ENCODE measurements at places on chromosomes 4 and X.
A peak's percentile ranks its signal among the peaks of the same experiment; 100 is the strongest.

GRCh38 chr4:48635310-48635709 is 144.8 kb downstream of the FRYL start:
- DNase-seq, result no peak

- DNase-seq, result no peak
Observed at GRCh38 chrX:153416781-153417450, 5.6 kb downstream of the ZFP92 start.

DNA sequence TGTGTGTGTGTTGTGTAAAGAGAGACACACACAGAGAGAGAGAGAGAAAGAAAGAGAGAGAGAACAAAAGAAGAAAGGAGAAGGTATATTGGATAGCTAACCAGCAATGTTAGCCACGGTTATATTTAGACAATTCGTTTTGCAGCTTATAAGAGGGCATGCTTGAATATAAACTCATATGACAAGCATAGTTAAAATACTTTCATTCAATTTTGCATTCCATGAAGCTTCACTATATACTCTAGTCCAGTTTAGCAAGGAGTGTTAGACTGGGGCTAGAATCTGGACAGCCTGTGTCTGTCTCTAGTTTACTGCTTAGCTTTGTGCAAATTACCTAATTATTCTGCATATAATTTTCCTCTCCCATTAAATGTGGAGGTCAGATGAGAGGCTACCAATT is 525.9 kb upstream of the ZFP42 start:
- DNase-seq, result no peak

DNA sequence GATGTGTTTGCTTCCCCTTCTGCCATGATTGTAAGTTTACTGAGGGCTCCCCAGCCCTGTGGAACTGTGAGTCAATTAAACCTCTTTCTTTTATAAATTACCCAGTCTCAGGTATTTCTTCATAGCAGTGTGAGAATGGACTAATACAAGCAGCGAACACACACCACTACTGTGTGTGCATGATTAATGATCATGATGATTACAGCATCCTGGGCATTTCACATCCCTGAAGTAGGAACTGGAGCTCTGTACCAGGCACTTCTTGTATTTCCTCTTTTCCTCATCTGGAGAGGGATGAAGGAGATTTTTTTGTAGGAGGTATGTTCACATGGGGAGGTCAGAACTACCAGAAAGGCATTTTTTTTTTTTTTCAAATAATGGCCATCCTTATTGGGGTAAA is 60.8 kb downstream of the PPM1K start:
- DNase-seq, result no peak

DNA sequence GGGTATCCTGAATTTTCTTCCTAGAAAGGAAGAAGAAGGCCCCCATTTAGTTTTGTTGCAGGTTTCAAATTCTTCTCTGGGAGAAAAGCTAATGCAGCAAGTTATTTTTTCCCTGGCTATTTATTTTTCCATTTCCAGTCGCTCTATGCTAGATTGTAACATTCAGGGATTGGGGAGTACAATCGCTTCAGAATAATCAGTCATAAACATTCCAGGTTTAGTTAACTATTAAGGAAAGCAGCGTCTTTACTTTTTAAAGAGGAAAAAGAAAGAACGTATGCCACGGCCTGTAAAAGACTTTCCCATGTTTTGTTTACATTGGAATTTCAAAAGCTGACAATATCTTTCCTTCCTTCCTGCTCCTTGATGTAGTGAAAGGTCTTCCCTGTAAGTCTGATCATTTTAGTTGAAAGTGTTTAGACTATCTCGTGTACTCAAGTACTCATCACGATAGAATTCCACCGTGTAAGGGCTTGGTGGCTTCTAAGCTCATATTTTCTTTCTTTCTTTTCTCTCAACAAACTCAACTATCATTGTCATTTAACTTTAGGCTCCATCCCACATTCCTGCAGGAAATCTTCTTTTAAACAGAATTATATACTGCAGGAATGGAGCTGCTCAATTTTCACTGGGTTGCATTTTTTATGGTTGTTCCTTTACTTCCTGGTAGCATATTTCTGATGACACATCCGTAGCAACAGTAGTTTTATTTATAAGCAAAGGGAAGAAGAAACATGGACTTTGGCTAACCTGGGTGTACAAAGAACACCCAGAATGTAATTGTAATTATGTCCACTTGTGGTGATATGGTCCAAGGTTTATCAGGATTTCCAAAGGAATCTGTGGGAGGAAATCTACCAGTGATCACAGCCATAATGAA is 213.1 kb upstream of the FAT1 start:
- no peak for DNase-seq

DNA sequence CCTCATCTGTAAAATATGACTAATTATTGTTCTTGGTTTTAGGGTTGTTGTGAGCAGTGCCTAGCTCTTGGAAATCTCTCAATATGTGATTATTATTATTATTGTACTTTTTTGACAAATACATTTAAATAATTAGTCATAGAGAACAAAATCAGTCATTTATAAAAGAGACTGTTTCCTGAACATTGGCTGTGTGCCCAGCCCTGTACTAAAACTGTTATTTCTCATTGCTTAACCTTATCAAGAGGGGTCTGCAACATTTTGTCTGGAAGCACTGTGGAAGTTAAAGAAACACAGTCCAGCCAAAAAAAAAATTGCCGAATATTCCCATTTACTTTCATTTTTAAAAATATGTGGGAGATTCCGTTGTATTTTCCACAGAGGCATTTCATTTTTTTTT is 989.2 kb upstream of the SLIT2 start:
- no peak for DNase-seq

GRCh38 chr4:114659386-114660008 is 60.9 kb downstream of the UGT8 start:
- peak; percentile 48 for DNase-seq

DNA sequence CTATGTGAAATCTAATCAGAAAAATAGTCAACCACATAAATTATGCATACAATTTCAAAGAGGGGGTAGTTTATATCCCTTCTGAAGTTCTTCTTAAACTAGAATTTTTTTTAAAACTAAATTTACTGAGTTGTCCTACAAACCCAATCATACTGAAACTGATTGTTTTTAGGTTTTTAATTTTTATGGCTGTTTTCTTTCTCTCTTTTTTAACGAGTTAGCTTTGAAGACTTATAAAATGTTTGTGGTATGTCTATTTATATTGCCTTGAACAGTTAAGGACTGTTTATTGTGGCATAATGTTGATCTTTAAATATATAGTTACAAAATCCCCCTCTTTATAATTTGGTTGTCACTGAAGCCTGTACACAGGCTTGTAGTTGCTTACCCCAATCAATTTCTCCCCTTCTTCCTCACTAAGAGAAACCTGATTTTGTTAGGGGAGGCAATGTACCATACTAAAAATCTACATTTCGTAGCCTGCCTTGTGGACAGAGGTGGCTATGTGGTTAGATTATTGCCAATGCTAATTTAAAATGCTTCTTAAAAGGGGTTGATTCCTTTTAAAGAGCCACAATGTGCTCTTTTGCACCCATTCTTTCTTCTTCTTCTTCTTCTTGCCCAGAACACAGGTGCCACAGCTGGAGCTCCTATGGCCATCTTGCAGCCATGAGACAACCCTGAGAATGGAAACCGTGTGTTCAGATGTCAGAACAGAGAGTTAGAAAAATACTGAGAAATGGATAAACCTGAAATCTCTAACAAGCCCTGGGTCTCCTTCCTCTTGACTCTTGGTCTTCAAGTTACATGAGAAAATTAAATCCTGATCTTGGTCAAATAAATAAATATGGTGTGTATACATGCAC is 102.7 kb upstream of the ZNF827 start:
- no peak for DNase-seq

DNA sequence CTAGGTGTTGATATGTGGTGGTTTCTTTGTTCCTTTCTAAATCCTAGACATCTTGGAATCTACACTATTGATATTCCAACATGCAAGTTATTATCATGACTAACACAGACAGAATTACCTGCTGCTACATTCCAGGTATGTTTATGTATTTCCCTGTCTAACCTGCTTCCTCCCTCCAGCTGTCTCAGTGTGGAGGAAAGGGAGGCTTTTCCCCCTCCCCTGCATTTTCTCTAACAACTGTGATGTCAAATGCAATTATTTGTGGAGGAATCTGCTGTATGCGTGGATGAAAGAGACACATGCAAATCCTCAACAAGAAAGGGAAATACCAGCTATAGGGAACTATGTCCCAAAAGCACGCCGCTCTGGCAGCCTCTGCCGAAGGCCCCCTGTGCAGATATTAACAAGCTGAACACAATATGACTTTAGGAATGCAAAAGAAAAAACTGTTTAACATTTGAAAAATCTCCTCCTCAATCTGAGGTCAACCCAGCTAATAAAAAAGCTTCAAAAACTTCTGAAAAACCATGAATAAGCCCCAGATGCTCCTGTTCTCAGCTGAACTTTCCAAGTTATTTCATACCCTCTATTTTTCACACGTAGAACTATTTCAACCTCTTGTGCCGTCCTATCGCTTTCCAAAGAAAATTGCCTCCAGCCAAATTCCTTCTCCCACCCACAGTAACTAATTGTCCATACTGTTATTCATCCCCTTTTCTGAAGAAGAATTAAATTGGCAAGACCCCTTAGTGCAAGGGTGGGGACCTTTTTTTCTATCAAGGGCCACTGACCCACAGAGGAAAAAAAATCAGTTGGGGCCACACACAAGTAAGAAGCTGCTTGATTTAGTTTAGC is 225.1 kb upstream of the GPC4 start:
- DNase-seq, result no peak

GRCh38 chr4:82363896-82364487 is 9.8 kb downstream of the HNRNPD start:
- no peak for DNase-seq

DNA sequence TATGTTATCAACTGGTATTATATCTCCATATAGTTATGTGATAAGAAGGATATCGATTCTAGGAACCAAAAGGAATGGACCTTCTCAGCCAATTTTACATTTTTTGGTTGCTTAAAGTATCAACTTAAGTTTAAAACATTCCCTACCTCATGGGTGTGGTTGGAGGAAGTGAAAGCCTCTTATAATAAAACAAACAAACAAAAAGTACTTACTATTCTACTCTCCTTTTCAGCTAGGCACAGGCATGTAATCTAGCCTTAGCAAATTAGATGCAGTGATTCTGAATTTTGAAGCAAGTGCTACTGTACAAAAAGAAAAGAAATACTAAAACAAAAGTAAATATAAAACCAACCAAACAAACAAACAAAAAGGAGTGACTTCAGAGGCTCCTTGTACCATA is 485.4 kb downstream of the C4orf33 start:
- DNase-seq, result no peak

GRCh38 chr4:53431052-53431451 is 53.6 kb downstream of the FIP1L1 start:
- DNase-seq, result no peak

- peak; percentile 77 for DNase-seq
Observed at GRCh38 chr4:140359562-140360427, 13.7 kb upstream of the SCOC start.

DNA sequence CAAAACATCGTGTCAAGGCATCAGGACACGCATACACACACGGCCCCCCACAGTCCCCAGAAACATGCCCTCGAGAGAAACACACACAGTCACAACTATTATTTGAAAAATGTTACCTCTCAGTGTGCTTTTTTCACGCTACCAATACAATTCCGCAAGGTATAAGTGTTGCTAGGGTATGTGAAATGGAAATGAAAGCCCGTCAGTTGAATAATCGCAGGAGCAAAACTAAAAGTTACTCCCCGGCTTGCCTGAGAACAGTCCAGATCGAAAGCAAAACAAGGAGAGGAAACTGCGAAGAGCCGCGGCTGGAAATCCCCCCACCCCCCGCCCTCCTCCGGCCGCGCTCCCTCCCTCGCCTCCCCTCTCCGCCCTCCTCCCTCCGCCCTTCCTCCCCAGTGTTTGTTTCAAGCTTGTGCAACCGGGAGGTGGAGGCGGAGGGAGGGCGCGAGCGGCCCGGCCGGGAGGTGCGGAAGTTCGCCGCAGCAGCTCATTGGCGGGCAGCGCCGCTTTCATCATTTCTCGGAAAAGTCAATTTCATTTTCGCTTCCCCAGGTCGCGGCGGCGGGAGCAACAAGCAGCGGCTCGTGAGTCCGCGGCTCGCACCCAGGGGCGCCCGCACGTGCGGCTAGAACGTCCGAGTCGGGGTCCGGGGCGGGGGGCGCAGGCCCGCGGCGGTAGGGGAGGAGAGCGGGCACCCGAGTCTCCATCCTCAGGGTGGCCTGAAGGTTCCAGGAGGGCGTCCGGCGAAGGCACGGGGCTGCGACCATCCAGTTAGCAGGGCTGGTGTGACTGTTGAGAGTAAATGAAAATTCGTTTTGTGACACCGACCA is at the start of gene IRF2:
Gene IRF2, minus strand, starts transcription at position 288 of the 833 bp plus-strand sequence. CDS start 45,486 bp downstream, outside the sequence.
- peak; percentile 95 for DNase-seq

- DNase-seq, result no peak
Observed at GRCh38 chr4:16750882-16751642, 147.4 kb downstream of the LDB2 start.

GRCh38 chr4:147987252-147987651 is 255.4 kb downstream of the ARHGAP10 start:
- DNase-seq, result no peak

DNA sequence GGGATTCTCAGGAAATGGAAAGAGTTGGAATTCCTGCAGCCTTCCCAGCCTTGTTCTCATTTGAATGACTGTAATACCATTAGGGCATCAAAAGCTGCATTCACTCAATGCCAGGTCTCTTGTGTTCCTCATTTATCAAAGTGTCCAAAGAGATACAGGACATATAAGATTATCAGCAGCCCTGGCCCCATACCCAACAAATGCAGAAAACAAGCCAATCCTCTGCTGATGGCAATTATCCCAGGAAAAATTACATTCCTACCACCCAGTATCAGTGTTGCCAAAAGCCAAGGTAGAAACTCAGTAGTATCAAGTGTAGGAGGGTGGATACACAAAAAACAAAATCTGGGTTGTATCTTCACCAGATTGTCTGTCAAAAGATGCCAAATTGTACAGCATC is 18.5 kb upstream of the ASB5 start:
- no peak for DNase-seq

- DNase-seq, result no peak
Observed at GRCh38 chr4:121253961-121254360, 89.8 kb upstream of the TNIP3 start.

DNA sequence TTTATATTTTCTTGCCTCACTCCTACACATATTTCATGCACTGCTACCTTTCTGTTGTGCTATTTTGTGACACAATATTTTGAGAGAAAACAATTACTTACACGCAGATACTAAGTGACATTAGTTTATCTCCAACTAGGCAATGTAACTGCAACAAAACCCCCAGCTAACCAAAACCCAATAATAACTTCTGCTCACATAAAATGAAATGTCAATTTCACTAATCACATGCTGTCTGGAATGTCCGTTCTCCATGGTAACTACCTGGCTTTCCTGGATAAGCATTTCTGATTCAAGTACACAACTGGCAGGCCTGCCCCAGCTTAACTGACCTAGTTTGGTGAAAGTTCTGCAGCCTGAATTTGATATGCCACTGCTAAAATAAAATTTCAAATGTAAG is 313.5 kb downstream of the TMA16 start:
- DNase-seq, result no peak

GRCh38 chrX:30483996-30484395 is 93.6 kb downstream of the TASL start:
- DNase-seq, result no peak

DNA sequence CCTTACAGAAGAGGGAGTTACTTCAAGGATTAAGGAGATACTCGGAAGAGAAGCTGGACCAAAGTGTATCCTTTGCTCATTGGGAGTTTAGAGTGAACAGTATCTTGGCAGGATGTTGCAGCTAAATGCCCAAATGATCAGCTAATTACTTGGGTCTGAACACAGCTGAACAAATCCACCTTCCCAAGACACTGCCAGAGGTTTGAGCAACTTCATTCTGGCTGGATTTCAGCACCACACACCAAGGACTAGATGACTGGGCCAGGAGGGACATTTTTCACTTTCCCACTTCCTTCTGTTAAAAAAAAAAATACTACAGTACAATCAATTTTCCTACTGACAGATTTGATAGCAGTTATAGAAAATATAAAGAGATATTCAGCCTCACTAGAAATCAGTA is 324.6 kb downstream of the MID1IP1 start:
- DNase-seq, result no peak

Measured in naive B cell (primary cell).